HEK293T (cell line): ENCODE measurements at places on chromosomes 12 and 14.

- DNase-seq, result peak; percentile 38
Observed at GRCh38 chr12:132506328-132507160, 16.6 kb downstream of the FBRSL1 start.

DNA sequence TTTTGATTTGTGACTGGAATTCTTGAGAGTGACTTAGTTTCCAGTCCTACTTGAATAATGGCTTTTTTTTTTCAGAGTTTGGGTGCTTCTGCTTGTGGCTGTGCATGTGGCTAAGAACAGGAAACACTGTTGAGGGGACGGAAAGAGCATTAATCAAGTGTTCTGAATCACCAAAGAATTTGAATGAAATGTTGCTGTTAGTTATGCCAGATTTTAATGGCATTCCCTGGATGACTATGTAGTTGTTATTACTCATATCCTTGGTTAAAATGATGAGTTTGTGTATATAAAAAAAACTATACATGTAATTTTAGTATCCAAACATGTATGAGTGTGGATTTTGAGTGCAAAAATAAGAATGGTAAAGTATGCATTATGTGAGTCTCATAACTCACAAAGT lies 347.9 kb downstream of the BCAT1 start:
- no peak for DNase-seq

GRCh38 chr14:100679707-100680438 lies 46.8 kb upstream of the DLK1 start:
- no peak for DNase-seq

DNA sequence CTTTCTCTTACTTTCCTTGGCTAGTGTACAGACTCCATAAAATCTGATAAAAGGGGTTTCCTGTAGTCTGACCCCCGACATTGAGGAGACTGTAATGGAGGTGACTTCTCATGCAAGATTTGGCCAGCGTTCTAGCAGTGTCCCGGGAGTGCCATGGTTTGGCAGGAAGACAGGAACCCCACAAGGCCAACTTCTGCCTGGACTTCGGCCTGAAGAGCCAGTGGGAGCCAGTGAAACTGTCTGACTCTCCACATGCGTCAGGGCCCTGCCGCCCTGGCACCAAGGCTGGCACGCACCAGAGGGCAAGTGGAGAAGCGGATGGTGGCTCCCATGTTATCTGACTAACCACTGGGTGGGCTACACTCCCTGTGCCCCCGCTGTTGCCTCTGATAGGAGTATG lies 70.5 kb downstream of the TMEM260 start:
- DNase-seq, result no peak

GRCh38 chr12:17358835-17359234 lies 731.2 kb downstream of the RERGL start:
- no peak for DNase-seq

GRCh38 chr12:4943938-4944284 lies 34.2 kb downstream of the KCNA1 start:
- DNase-seq, result no peak

DNA sequence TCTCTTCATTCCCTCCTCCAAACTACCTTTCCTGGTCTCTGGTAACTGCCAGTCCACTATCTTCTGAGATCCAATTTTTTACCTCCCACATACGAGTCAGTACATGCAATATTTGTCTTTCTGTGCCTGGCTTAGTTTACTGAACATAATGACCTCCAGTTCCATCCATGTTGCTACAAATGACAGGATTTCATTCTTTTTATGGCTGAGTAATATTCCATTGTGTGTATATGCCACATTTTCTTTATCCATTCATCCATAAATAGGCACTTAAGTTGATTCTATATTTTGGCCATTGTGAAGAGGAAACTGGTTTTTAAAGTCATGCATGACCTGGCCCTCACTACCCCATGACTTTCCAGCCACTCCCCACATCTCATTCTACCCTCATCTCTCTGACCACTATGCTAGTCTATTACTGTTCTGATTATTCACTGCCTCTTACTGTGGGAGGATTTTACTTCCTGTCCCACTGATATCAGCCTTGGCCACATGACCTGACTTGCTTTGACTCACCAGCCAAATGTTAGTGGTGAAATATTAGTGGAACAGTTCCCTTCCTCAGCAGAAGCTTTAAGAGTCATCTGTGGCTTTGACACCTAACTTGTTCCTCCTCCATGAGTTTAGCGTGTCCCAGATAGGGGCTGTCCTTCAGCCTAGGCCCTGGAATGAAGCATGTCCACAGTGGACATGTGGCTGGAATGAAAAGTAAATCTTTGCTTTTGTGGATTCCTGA lies 52.2 kb downstream of the GOLGA5 start:
- no peak for DNase-seq

DNA sequence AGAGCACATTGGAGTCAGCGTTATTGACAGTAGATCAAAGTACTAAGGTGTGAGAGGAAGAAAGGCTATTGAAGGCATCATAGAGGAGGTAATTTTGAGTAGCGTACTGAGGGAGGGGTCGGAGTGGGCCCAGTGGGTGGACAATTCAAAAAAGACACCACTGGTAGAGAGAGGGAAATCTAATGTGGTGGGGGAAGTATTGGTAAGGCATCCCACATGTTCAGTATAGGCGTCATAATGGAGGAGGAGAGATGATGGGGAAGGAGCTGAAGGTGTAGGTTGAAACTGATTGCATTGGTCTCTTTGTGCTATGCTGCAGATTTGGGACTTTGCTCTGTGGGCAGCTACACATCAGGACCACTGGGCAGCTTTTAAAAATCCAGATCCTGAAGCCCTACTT lies 23.7 kb upstream of the KRT77 start:
- no peak for DNase-seq

GRCh38 chr12:102033991-102034745 lies 27.6 kb downstream of the WASHC3 start:
- no peak for DNase-seq
